Urinary bladder (tissue), 4 donors: ENCODE measurements at places on chromosomes 5 and 9. TPM values are rescaled to one million over a fixed set of nuclear protein-coding genes. Genes with fewer than 3 reads are reported as not detected.

DNA sequence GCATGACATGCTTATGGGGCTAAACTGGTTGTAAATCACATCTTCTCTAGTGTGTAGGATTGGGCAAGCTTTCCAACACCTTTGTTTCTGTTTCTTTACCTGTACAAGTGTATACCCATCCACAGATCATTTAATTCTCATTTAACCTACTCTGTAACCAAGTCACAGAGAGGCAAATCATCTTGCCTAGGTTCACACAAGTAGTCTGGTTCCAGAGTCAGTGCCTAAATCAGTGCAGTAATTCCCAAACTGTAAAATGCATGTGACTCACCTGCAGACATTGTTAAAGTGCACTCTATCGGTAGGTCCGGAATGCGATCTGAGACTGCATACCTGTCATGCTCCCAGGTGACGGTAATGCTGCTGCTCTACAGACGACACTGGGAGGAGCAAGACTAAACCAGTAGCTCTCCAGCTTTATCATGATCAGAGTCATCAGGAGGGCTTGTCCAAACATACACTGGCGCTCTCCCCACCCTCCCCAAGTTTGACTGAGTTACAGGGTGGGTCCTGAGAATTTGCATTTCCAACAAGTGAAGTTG, 107.9 kb upstream of the FREM1 start:
- DNase-seq, result no peak

GRCh38 chr9:29778281-29778849, 2205.1 kb upstream of the C9orf72 start:
- DNase-seq, result no peak

GRCh38 chr9:134293611-134294152, 32.6 kb upstream of the RXRA start:
- no peak for DNase-seq

GRCh38 chr5:15752663-15753285, 252.8 kb downstream of the FBXL7 start:
- no peak for DNase-seq

DNA sequence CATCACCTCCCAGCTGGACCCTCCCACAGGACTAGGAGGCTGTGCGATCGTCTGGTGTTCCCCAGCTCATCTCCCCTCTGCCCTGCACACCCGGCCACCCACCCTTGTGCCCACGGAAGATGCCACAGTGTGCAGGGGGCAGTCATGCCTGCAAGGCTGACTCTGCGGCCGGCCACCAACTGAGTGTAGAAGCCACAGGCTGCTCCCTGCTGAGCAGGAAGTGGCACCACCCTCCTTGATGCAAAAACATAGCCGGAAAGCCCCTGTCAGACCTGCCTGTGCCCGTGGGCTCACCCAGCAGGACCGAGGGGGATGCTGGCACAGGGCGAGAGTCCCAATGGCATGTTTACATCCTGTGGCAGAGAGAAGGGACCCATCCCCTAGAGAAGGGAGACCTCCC, 40.3 kb upstream of the SLC12A7 start:
- DNase-seq, result no peak

SLC24A2 gene
- total RNA-seq, result 0.42 TPM

DNA sequence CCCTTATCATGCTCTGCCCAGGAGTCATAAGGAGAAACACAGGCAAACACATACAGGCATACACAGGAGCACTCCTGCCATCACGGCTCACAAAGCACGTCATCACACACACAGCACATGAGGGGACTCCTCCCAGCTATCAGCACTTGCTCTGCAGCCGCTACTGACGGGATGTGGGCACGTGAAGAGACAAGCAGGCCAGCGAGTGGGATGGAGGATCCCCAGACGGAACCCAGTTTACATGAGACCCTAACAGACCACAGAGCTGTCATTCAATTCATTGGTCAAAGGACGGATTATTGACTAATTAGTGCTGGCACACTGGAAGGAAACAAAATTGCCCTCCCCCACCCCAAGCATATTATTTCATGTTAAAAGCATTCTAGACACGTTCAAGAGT, 53.6 kb downstream of the SEMA4D start:
- no peak for DNase-seq

DNA sequence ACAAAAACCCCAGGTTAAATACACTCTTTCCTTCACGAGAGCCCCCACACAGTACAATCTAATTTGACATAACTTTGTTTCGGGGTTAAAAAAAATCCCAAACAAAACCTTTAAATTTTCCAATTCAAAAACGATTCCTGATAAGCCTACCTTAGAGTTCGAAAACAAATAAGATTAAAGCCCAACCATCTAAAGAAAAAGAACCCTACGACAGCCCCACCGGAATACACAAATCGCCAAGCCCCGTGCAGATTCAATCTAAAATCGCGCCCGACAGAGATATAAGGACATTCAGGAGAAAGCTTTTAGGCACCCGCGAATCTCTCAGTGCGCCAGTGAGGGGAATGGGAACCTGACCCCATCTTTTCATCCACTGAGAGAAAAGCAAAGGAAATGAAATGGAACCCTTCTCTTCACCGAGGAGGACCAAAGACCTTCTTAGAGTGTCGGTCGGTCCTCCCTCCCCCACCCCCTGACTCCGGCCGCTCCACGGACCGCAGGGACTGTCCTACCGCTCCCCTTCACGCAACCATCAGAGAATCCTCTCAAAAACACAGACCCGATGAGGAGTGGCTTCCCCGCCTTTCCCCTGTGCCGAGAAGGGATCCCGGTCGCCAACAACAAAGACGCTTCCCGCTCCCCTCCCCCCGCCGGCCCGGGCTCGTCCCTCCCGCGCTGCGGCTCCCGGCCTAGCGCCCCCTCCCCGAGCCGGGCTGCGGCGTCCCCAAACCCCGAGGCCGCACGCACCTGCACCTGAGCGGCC, 925 bp downstream of the ABHD17B start:
- DNase-seq, result no peak

CCNI2 gene
- total RNA-seq, result 1.9 TPM

DNA sequence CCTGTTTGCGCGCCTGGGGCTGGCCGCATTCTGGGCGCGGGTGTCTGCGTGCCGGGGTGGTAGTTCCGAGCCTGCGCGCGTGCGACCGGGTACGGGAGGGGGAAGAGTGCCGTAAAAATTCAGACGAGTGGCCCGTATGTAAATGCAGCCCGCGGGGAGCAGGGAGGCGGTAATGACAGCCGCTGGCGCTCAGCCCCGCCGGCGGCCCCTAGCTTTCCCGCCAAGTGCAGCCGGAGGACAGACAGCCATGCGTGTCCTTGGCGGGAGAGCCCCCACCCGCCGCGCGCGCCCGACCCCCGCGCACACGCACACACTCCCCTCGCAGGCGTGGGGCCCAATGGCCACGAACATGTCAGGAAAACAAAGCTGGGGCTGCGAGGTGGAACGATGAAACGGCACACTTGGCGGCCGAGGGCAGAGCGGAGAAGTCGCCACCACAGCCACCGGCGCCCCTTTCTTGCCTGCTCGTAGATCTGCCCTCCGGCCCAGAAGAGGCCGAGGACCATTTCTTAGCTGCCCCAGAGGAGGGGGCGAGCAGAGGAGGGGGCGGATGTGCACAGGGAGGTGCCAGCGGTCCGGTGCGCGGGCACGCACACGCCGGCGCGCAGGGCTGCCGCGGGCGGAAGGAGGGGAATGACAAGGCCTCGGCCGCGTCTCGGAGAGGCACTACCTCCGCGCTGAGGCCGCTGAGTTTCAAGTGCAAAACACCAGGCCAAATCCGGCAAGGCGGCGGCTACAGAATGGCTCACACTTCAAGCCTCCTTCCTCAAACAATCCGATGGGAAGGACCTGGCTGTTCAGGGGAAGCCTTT, 208.4 kb downstream of the MEF2C start:
- DNase-seq, result no peak

GRCh38 chr9:133037775-133038515, 7.1 kb downstream of the GTF3C5 start:
- DNase-seq, result no peak

DDX46 gene
- 50.5 TPM for total RNA-seq

DNA sequence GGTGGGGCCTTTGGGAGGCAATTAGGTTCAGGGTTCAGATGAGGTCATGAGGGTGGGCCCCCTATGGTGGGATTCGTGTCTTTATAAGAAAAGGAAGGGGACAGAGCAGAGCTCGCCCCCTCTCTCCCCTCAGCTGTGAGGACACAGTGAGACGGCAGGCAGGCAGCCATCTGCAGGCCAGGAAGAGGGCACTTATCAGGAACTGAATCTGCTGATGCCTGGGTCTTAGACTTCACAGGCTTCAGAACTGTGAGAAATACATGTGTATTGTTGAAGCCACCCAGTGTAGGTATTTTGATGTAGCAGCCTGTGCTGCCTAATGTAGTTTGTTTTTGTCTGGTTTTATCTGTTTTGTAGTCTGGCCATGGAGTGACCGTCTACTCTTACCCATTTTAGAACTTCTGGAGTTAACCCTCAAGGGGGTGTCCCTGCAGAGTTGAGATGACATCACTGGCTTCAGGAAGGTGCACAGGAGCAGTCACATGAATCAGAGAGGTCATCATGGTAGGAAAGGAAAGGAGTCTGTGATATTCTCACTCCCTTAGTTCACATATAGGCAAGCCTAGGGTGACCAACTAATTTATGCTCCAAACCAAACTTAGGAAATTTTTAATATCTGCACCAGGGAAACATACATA, 71.0 kb downstream of the LRRC70 start:
- no peak for DNase-seq

DNA sequence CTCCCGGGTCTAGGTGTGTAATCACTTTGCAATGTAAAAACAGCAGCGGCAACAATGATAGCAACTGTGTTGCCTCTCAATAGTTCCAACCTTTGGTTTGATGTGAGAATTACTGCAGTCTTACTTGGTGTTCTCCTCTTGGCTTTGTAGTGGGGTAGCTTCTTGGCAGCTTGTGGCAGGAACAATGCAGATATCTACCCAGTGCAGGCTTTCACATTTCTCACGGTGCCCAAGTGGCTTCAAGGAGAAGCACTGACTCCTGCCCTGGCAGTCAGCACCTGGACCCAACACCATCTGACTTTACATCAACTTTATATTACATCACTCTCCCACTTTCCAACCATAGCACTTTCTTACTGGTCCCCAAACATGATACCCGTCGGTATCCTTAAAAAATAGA, 28.4 kb upstream of the TIFAB start:
- DNase-seq, result no peak
